Activated T-cell treated with anti-CD3 and anti-CD28 coated beads, Interleukin-2, amount 50 U/mL, for 24 hours (primary cell): ENCODE measurements at places on chromosomes 12 and 14.
A peak's percentile ranks its signal among the peaks of the same experiment; 100 is the strongest.

DNA sequence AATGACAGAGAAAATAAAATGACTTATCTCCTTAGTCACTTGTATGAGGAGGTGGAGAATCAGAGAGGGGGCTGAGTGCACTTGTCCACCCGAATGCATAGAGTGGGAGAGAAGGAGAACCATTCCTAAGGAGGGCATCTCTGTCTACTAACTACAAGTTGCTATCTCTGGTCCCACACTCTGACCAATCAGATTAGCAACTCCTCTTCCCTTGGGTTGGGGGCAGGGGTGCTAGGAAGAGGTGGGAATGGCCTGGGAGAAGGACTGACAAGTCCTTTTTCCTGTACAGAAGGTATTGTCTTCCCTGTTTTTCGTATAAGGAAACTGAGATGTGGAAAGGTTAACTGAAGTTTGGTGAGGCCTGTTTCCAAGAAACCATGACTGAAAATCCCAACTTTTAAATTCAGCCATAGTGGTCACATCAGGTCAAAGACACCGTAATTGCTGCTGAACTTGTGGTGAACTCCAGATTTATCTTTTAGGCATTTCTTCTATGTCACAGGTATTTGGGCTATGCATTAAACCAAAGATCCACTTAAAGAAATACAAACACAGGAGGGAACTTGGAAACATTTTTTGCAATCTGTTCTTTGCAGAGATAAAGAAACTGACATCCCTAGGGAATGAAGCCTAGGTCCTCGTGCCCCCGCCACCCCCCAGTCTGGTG, 207.8 kb downstream of the CRADD start:
- DNase-seq = no peak

DNA sequence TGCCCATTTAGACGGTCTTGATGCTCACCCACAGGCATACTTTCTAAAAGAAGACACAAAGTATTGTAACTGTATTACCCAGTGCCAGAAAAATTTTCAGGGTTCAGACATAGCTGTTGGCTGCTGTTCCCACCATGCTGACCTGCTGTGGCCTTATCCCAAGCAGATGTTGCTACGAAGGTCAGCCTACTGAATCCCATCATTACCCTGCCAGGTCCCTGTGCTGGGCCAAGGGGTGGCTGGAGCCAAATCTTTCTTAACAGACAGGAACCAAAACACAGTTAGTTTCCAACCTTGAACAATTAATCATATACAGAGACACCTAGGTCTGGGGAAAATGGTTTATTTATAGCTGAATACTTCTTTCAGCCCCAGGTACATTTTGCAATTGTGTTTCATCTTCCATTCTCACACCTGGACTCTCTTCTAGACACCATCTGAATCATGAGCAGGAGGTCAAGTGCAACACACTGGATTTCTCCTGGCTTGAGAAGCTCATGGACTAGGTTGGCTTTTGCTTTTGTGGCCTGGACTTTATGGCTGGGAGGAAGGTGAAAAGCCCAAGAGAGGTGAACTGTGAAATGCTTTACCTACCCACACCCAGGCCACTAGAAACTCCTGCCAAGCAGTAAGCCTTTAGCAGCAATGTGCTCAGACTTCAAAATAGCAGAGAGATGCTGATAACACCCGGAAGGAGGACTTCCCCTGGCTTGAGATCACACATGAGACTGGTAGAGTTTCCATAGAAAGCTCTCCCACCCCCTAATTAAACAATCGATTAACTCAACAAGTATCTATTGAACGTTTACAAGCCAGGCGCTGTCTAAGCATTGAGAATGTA, 150.1 kb downstream of the SUDS3 start:
- no peak for DNase-seq

- DNase-seq = no peak
These were observed 241.4 kb downstream of the PHLDA1 start for GRCh38 chr12:75790219-75790618.

- no peak for DNase-seq
These were observed 375.9 kb downstream of the TMEM121 start for GRCh38 chr14:105902131-105902898.

- DNase-seq = no peak
These were observed 56.5 kb downstream of the SLC38A1 start for GRCh38 chr12:46212108-46212982.

DNA sequence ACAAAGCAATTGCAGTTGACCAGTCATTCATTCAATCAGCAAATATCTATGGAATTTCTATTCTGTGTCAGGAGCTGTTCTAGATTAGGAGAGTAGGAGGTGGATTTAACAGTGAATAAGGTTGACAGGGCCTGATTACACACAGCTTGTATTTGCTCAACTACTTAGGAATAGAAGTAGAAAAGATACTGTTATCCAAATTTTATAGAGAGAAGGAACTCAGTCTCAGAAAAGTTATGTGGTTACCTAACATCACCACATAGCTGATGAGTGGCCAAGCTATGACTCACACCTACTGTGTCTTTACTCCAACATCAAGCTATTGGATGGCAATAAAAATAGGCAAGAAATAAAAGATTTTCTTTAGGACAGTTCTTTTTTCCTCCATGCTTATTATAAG, 374.8 kb downstream of the RMST start:
- DNase-seq = no peak

DNA sequence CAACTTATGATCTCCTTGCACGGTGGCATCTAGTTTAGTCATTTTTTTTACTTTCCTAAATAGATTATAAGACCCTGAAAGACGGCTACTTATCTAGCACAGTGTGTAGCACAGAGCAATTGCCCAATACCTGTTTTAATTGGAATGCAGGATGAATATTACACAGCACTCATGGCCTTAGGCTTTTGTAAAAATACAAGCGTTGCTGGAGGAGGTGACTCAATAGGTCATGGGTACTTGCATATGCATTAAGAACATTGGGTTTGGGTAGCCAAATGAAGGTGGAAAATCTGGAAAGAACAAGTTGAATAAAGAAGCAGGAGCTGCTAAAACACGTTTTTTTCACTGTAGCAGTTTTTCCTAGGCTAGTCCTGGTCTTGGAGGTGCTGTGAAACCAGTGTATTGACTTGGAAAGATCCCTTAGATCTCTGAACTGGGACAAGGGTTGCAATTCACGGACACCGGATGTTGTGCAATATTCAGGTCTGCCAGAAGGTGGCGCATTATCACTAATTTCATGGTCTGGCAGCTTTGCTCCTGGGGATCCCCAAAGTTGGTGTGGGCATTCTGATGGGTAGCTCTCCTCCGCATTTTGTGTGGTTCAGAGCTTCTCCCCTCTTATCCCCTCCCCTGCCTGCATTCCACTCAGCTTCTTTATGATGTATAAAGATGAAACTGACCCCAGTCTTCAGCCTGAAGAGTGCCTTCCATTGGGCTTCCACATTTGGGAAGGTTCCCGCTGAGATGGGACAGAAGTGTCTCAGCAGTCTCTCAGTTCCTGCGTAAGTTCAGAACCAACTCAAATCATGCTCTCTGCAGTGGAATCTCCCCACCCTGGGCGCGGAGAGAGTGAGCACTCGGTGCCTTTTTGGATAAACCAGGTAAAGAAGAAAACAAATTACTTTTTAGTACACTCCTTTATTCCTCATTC, 278.3 kb downstream of the NRXN3 start:
- peak; percentile 31 for DNase-seq

GRCh38 chr14:51360592-51360991, 120.5 kb downstream of the TMX1 start:
- DNase-seq = no peak

DNA sequence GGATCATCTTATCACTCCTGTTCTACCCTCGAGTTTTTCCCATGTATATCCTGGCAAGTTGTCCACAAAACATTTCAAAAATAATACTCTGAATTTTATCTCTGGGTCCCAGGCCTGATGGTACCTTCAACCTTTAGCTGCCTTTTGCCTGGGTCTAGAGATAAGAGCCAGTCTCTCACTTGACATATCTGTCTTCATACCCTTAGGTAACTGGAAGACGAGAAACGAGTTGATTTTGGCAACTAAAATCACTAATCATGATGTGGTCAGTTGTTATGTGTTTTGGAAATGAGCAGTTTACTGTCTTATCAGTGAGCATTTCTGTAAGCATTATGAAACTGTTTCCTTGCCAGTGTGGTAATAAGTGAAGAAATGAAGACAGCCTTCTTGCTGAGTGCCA, 6.3 kb downstream of the RNF10 start:
- no peak for DNase-seq

DNA sequence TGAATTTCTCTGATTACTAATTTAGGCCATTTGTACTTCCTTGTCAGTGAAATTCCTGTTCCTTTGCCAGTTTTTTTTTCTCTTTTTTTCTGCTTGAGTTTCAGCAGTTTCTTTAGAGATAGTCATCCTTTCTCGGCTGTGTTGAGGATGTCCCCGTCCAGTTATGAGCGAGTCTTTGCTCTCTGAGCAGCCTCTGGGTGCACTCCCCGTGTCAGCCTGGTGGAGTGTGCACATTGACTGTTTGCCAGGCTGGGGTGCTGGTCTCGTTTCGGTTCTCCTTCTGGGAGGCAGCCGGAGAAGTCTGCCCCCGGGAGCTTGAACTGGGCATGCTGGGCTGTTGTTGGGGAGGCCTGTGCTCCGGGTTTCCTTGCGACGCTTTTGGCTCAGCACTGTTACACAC, 3.0 kb downstream of the PACS2 start:
- DNase-seq = no peak

- DNase-seq = no peak
These were observed 6.3 kb downstream of the TSPAN11 start for GRCh38 chr12:30932881-30933280.

- no peak for DNase-seq
These were observed 120.4 kb downstream of the LRRIQ1 start for GRCh38 chr12:85156569-85156968.

DNA sequence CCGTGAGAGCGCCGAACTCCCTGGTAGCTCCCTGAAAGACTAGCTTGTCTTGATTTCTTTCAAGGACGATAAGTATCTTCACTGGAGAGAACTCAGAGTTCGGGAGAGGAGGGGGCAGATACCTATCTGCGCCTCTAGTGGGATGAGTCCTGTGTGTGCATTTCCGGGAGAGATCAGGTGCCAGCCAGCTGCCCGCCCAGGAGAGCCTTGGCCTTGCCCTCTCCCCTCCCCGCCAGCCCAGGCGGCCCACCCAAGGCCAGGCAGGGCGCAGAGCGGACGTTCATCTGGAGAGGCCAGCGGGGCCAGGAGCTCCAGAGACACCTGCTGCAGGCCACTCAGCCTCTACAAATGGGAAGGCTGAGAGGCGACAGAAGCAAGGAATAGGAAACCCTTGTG, 1.0 kb downstream of the CD9 start:
- DNase-seq = no peak

- no peak for DNase-seq
These were observed 73.7 kb upstream of the RAP1B start for GRCh38 chr12:68536885-68537485.

DNA sequence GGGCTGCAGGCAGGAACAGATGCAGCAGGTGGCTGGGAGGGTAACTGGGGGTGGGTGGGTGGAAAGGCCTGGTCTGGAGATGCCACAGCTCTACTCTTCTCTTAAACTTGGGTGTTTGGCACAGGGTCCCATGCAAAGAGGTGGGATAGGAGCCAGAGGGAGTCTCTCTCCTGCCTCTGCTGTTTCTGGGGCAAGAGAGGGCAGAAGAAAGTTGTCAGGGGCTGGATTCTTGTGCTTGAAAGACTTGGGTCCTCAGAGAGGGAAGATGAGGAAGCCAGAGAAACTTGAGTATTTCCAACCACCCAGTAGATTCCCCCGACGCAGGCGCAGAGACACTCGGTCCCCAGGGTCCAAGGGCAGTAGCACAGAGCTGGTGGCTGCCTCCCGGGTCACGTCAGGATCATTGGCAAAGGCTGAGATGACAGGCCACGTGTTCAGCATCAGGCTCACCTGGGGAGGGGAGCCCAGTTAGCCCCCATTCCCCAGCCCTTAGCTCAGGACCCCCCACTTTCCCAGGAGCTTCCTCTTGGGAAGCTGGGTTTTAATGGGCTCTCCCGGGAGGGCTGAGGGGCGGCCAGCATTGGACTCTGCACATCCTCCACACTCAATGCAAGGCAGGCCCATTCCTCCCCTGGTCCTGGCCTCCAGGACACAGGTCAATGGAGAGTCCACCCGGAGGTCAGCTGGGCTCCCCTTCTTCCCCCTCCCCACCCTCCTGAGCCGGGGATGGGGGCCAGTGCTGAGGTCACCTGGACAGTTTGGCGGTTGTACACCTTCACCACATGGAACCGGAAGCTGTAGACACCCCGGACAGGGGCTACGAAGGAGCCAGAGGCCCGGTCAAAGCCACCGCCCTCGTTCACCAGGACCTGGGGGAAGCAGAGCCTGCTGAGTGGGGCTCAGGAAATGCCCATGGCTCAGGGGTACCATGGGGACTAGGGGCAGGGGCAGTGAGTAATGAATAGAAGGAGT, 1.6 kb downstream of the CBLN3 start:
- no peak for DNase-seq

DNA sequence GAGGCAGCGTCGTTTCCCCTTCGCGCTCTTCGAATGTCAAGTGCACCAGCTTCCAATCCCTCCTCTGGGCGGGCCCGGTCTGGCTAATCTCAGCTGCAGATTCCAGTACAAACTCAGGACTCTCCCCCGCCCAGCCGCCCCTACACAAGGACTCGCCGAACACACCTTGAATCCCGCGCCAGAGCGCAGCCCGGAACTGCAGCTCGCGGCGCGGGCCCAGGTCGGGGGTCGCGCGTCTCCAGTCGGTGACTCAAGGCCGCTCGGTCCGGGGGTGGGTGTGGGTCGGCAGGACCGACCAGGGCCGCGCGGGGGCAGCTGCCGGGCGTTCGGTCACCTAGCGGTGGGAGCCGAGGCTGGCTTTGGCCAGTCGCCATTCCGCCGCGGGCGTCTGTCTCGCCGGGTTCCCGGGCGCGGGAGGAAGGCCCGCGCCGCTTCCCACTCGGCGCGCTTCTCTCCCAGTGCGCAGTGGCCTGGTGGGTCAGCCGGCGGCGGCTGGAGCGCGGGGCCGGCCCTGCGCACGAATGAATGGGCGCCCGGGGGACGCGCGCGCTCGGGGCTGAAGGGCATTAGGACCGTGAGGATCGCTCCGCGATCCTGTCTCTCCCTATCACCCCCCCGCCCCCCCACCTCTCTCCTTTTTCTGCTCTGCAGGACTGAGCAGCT, at the start of gene GALNT16:
Gene GALNT16 (plus strand): TSS at position 632 of the 663 bp plus-strand sequence. CDS start 133 bp downstream, outside the sequence.
- no peak for DNase-seq

DNA sequence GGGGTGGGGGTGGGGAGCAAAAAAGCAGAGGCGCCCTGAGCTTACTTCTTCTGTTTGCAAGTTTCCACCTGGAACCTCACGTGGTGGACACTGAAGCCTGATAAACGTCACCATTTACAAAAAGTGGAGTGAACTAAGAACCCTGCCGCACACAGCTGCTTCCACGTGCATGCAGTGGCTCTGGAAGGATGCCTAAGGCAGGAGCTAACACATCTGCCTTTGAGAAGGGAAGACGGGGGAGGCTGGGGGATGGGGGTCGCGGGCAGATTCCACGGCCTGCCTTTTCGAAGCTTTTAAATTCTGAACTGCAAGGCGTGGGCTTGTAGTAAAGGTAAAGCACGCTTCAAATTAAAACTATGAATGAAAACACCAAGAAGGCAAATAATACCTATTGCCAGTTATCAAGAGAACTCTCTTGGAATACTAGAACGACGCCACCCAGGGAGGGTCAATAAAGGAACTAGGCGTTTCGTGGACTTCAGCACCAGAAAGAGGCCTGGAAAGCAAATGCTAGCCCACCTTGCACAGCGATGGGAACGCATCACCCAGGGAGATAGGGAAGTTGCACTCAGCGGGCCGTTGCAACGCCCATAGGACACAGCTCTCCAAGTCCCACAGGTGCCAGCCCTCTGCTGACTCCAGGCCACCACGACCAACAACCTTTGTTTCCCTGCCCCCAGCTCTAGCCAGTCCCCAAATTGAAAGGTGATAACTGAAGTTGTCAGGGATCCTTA, 61.8 kb downstream of the TESC start:
- DNase-seq = no peak
